Progenitor cell of endocrine pancreas (in vitro differentiated cells): ENCODE measurements at places on chromosomes 16 and 17. TPM values are rescaled to one million over a fixed set of nuclear protein-coding genes. Genes with fewer than 3 reads are reported as not detected.

DNA sequence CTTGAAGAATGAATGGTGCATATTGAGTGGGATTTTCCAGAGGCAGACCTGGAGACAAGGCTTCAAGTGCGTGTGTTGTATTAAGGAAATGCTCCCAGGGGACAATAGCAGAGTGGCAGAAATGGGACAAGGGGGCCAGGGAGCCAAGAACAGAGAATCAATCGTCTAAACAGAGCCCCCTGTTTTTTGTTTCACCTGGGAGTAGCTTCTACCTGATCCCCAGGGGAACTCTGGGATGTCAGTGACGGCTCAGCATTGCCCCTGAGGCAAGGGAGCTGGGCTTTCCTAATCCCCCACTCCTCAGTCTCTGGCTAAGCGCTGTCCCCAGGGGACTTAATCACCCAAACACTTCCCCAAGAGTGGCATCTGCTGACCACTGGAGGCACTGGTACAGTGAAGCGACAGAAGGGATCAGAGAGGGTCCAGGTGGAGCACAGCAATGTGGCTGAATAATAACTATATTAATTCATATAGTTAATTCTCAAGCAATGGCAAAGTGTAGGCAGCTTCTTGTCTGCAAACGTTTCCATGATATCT is 35.7 kb upstream of the C16orf78 start:
- DNase-seq, result no peak
- peaks cover 61% of the 10 kb centered on the region for H3K27me3 ChIP-seq
- H3K4me3 ChIP-seq, result no peak overlapping the region
- H3K27ac ChIP-seq, result no peak overlapping the region

- no peak within 1 kb of the TSS for H3K27ac ChIP-seq
- H3K4me1 ChIP-seq, result peaks cover 8% of the 10 kb centered on the region
- no peak within 1 kb of the TSS for H3K4me3 ChIP-seq
- H3K36me3 ChIP-seq, result no peaks in the 10 kb centered on the region
Measured at GRCh38 chr17:81961087-81961511, at the start of gene NOTUM. Gene NOTUM (minus strand): TSS chr17:81961187. CDS start chr17:81960909, 278 bp downstream.

DNA sequence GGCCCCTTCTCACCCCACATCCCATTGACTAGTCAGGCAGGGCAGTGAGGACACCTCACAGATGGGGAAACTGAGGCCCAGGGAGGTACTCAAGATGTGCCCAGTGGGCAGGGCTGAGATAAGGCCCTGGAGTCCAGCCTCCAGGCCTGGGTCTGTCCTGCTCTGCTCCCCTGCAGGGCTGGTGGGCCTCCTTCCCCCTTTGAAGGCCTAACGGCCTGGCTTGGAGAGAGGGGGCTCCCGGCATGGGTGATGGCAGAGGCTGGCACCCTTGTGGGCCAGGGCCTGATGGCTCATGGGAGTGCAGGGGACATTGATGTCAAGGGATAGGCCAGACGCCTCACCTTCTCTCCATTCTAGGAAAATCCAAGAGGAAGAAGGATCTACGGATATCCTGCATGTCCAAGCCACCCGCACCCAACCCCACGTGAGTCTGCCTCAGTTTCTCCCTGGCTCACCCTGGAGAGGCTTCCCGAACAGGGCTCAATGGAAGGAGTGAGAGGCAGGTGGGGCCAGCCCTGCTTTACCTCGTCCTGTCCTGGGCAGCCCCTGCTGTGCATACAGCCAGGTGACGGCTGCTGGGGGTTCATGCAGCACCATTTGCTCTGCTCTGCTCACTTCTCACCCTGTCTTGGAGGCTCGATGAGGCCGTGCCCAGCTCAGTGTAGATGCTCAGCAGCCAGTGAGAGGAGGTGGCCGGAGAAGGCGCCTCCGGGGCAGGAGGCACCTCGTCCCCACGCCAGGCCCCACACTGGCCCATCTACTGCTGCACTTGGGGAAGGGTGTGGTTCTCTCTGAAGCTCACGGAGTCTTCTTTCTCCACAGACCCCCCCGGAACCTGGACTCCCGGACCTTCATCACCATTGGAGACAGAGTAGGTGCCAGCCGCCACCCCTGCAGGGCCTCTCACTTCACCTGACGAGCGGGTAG is 13.8 kb downstream of the MAP2K3 start:
- no peak for DNase-seq
- peaks cover 13% of the 10 kb centered on the region for H3K36me3 ChIP-seq
- H3K27me3 ChIP-seq, result no peaks in the 10 kb centered on the region
- no peaks in the 10 kb centered on the region for H3K4me1 ChIP-seq
- no peak overlapping the region for H3K4me3 ChIP-seq

- DNase-seq, result no peak
- no peak overlapping the region for H3K27ac ChIP-seq
- peaks cover 2% of the 10 kb centered on the region for H3K4me1 ChIP-seq
- H3K27me3 ChIP-seq, result no peaks in the 10 kb centered on the region
- peaks cover 8% of the 10 kb centered on the region for H3K36me3 ChIP-seq
Measured at GRCh38 chr16:15961060-15961511, 11.7 kb downstream of the ABCC1 start.

DNA sequence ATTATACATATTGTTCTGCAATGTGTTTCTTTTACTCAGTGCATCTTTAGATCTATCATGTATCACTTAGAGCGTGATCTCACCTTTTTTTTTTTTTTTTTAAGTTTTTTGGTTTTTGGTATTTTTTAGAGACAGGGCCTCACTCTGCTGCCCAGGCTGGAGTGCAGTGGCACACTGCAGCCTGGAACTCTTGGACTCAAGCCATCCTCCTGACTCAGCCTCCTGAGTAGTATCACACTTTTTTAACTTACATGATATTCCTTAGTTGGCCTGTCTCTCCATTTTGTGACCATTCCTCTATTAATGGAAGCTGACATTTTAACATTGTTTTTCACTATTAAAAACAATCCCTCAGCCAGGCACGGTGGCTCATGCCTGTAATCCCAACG is 4.7 kb upstream of the MPO start:
- H3K4me1 ChIP-seq, result no peaks in the 10 kb centered on the region
- DNase-seq, result no peak
- no peak overlapping the region for H3K27ac ChIP-seq
- H3K36me3 ChIP-seq, result no peaks in the 10 kb centered on the region
- H3K4me3 ChIP-seq, result no peak overlapping the region

- peak overlapping the region; percentile 89 for H3K27ac ChIP-seq
- peak overlapping the region; percentile 18 for H3K4me3 ChIP-seq
- H3K36me3 ChIP-seq, result no peaks in the 10 kb centered on the region
- H3K4me1 ChIP-seq, result peaks cover 14% of the 10 kb centered on the region
Measured at GRCh38 chr16:50202926-50203624, 50.0 kb downstream of the TENT4B start.

Gene NPTX1
- total RNA-seq, result not detected in 2 replicates

DNA sequence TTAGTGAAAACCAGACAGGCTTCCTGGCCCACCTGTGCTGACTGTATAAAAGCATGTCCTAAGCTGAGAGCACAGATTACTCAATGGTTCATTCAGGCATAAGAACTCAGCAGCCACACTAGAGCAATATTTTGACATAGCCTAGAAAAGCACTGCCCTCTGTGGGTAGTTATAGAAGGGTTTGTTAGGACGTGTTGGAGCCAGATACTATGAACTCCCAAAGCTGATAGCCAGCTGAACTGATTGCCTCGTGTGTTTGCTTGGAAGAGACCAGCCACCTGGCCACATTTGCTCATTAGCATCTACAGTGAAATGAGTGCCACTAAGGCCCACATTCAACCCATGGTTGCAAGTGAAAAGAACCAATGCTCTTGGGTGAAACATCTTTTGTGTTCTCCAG is 30.8 kb upstream of the ABCA5 start:
- H3K27me3 ChIP-seq, result no peaks in the 10 kb centered on the region
- no peak for DNase-seq
- no peak overlapping the region for H3K27ac ChIP-seq
- H3K4me1 ChIP-seq, result no peaks in the 10 kb centered on the region
- H3K36me3 ChIP-seq, result no peaks in the 10 kb centered on the region

Gene SPN
- total RNA-seq, result 0.19 and 0.20 TPM in 2 replicates

- peaks cover 7% of the 10 kb centered on the region for H3K27me3 ChIP-seq
- no peak overlapping the region for H3K27ac ChIP-seq
- no peak overlapping the region for H3K4me3 ChIP-seq
Measured at GRCh38 chr17:44356241-44356640, 7.4 kb downstream of the FAM171A2 start.

GRCh38 chr17:413706-414380 is 61.2 kb upstream of the RPH3AL start:
- no peak overlapping the region for H3K4me3 ChIP-seq
- no peak overlapping the region for H3K27ac ChIP-seq
- H3K4me1 ChIP-seq, result peaks cover 12% of the 10 kb centered on the region
- H3K27me3 ChIP-seq, result no peaks in the 10 kb centered on the region
- no peak for DNase-seq
